ENCODE measurements at places on chromosomes 7 and 10.

- peak; percentile 9 for DNase-seq
- no peak within 1 kb of the TSS for H3K27ac ChIP-seq
Measured at GRCh38 chr7:103446049-103446520, at the start of gene SLC26A5. Gene SLC26A5, minus strand, starts transcription at chr7:103446207. Its CDS starts 24,693 bp downstream, at chr7:103421514.

DNA sequence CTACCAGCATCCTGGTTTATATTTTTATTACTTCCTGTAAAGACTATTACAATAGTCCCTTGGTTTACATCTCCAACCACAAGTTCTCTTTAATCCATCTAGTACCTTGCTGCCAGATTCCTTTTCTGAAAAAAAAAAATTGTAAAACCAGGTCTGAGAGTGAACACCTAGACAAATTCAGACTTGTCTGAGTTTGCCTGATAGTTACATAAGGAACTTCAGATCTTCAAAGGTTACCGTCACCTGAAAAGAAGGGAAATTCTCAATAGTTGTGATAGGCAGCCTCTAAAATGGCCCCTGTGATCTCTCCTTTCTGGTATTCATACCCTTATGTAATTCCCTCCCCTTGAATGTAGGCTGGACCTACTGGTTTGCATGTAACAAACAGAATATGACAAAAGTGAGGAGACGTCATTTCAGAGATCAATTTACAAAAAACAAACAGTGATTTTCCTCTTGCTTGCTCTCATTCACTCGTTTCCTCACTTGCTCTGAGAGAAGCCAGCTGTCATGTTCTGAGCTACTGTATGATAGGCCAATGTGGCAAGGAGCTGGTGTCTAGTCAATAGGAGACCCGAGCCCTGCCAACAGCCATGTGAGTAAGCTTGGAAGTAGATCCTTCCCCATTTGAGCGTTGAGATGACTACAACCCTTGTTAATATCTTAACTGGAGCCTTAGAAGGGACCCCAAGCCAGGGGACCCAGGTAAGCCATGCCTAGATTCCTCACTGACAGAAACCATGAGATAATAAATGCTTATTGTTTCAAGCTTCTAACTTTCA, 110.9 kb upstream of the LSM8 start:
- H3K36me3 ChIP-seq = no peaks in the 10 kb centered on the region
- H3K27me3 ChIP-seq = no peaks in the 10 kb centered on the region
- DNase-seq = no peak
- no peaks in the 10 kb centered on the region for H3K4me1 ChIP-seq

DNA sequence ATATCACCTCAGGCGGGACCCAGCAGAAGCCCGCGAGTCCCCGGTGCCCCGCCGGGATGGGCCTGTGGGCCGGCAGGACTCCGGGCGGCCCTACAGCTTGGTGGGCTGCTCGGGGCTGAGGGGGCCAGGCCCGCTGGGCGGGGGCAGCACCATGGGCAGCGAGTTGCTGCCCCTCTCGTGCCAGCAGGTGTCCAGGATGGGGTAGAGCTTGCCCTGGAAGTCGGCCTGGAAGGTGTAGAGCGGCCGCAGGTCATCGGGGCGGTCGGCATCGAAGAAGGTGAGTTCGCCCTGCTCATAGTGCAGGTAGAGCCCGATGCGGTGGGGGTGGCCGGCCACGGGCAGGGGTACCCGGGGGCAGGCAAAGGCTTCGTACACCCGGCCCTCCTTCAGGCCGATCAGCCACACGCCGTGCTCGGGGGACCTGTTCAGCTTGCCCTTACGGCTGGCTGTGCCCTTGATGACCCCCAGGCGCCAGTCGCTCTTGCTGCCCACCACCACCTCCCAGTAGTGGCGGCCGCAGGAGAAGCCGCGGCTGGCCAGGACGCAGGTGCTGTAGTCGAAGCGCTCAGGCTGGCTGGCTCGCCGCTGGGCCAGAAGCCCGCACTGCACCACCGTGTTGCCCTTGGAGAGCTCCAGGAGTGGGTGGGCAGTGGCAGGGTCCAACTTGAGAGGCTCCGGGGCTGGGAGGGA, 4.3 kb upstream of the NSUN5 start:
- no peaks in the 10 kb centered on the region for H3K36me3 ChIP-seq
- no peak for DNase-seq
- H3K4me1 ChIP-seq = peaks cover 12% of the 10 kb centered on the region
- no peak overlapping the region for H3K27ac ChIP-seq

- H3K27me3 ChIP-seq = no peaks in the 10 kb centered on the region
- no peak for DNase-seq
- H3K36me3 ChIP-seq = no peaks in the 10 kb centered on the region
- H3K27ac ChIP-seq = no peak overlapping the region
Measured at GRCh38 chr7:63106506-63107388, 891.9 kb upstream of the ZNF722 start.
